Suppressor macrophage treated with lipopolysaccharide for 1 hour (primary cell): ENCODE measurements at places on chromosomes 1 and 21.

DNA sequence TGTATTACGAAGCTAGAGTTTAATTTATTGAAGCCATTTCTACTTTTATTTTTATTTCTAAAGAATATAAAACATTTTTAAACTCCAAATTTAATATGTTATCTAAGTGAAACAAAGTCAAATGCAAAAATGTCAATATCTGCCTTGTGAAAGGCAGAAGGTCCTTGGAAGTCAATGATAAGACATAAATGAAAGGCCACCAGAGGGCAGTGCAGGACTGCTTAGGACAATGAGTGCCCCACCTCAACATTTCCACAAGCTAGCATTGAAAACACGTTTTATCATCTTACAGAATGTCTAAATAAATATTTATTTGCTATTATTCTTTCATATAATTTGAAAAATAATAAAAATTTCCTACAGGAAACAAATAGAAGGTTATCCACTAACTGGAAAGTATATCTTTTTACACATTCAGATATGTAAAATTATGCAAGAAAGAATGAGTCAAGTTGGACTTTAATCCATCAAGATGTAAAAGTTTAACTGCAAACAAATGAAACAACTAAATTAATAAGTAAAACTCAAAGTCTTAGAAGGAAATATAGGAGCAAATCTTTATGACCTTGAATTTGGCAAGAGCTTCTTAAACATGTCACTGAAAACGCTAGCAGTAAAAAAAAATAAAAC is 140.1 kb upstream of the FMN2 start:
- DNase-seq: peak; percentile 91

- no peak for DNase-seq
Measured at GRCh38 chr1:5430136-5430535, 562.1 kb downstream of the NPHP4 start.

DNA sequence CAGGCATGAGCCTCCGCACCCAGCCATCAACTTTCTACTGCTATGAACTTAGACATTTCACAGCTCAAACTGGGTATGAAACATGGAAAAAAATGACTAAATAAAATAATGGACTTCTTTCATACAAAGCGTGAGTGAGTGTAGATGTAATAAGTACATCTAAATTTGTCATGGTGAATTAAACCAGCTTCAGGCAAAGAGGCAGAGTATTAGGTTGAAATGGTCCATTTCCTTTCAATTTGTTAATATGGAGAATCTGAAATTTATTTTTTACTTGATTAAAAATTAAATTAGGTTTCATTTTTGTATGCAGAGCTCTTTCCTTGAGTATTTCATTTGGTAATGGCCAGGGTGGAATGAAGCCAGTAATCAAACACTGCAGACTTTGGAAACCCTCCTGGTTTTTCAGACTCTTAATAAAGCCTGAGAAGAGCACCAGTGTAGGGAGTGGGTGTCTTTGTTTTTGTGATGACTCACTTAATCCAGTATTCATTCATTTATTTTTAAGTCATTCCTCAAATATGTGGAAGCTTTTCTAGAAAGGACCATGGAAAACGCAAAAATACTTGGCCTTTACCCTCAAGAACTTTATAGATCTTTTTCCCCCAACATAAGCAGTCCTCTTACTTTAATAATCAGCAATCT is 49.2 kb downstream of the ALG14 start:
- no peak for DNase-seq

DNA sequence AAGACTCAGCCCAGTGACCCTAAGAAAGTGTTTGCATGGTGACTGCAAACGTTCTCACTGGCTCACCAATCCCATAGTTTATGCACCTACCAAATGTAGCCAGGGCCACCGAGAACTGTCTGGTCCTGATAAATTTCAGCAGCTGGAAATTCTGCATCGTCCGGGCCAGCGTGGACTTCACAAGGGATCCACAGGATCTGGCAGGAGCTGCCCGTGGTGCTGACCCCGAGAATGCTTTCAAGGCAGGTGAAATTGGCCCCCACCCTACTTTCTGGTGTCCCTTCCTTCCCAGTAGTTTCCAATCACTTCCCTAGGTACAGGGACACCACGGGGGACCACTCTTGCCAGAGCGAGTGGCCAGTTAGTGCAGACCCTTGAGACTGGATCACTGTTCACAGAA is 26.2 kb downstream of the UBASH3A start:
- DNase-seq: no peak

DNA sequence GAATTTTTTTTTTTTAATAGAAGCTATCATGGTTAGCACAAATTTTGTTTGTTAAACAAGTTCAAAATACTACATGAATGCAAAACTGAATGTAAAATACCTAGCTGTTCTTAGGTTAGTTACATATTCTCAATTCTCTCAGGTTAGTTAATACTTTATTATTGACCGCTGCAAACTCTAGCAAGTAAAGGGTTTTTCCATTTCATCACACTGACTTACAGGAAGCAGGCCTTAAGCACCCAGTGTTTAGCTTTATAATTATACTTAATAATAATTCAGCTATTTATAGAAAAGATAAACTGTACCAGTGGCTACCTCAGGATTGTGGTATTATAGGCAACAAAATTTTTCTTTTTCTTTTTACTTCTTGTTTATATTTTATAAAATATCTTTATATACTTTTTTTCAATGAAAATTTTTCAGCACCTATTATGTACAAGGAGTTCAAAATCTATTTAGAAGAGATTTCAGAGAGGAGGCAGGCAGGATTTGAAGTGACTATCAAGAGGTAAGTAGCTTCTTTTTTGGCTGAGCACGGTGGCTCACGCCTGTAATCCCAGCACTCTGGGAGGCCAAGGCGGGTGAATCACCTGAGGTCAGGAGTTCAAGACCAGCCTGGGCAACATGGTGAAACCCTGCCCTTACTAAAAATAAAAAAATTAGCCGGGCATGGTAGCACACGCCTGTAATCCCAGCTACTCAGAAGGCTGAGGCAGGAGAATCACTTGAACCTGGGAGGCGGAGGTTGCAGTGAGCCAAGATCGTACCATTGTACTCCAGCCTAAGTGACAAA is 17.9 kb downstream of the PLPP3 start:
- DNase-seq: no peak

GRCh38 chr21:35070436-35070835 is 21.3 kb upstream of the RUNX1 start:
- DNase-seq: no peak

- no peak for DNase-seq
Measured at GRCh38 chr1:168454211-168454815, 89.5 kb downstream of the XCL2 start.
